ENCODE measurements at places on chromosomes 11 and 22.

DNA sequence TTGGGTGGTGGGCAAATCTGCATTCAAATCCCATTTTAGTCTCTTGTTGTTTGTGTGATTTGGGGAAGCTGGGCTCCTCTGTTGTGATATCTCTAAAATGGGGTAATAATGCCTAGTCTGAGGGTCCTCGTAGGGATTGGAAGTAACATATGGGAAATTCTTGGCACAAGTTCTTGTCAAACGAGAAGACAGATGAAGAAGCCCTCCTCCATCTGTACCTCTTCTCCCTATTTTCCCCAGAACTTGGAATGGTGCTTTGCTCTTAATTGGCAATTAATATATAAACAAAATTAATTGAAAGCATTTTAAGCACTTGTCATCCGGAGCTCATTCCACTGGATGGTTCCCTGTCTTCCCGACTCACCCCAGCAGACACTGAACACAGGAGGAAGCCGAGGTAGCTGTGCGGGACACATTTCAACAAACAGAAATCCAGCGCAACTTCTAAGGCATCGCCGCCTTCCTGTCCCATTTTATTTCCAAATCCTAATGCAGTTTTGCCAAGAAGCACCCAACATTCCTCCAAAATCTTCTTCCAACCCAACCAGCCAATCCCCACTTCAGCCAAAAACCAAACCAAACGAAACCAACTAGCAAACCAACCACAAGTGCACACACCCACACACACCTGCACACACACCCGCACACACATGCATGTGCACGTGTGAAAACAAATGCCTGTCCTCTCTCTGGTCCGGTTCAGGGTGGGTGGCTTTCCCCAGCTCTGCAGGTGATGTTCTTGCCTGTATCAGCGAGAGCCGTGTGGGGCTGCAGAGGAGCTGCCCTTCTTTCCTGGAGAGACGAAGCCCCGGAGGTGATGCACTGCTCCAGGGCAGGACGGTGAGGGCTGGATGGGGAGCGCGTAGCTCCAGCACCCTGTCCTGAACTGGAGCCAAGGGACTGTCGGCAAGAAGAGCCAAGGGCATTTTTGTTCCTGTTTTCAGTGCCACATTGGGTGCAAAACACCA lies 100.8 kb upstream of the B3GAT1 start:
- no peak for DNase-seq

GRCh38 chr11:116939499-116939898 lies 102.1 kb upstream of the APOA1 start:
- no peak for DNase-seq

DNA sequence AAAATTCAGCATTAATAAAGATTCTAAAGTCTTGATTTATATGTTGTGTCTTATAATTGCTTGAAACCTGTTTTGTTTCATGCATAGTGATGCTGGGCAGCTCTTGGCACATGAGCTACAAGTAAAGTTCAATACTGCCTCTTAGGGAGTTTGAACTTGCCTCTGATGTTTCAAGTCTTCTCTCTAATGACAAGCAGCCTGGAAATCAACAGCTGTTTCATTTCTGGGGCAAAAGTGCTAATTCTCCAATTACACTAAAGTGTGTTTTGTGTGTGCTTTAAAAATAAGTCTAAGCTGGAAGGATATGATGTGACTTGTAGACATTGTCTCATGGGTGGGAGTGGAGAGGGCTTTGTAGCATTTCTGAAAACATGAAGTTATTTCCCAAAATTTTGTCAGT lies 23.7 kb upstream of the SESN3 start:
- DNase-seq, result no peak

DNA sequence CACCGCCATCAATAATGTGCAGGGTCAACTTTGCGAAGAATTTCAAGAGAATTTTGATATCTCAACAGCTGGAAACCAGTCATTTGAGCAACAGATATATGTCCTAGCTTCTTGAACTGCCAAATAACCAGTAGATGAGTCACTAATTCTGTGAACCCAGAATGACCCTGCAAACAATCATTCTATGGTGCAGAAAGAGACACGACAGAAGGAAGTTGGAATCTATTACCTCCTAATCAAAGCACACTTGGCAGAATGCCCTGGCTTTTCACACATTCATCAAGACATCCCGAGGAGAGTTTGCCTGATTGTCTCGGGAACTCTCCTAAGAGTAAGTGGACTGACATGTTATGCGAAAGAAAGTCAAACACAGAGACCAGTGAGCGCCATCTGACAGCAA lies 621.1 kb downstream of the OPCML start:
- DNase-seq, result peak; percentile 97

All from fibroblast of skin of right biceps (primary cell).